Trophoblast cell (in vitro differentiated cells and primary cell): ENCODE measurements at places on chromosomes 6 and 20.
A peak's percentile ranks its signal among the peaks of the same experiment; 100 is the strongest.

DNA sequence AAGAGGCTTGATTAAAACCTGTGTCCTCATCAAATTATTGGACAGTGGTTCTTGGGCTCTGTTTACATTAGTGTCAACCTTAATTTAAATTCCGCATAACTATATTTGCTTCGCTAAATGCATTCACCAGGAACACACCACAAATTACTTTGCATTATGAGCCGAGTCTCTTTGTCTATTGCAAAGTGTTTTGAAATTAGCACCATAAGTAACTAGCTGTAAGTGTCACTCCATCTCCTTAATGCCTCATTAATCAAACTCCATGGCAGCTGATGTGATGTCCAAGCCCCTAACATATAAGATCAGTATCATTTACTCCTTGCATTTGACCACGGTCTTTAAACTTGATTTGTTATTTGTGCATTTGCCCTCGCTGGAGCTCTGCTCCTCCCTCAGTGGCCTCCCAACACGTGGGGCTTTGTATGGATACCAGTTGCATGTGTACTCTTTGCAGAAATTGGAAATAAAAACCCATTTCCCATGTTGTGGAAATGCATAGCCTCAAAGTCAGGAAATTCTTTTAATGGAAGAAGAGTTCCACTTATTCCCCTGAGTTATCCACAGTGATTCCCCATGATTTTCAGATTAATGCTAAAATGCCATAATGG is 24.6 kb downstream of the FOXA2 start:
- no peak for DNase-seq

GRCh38 chr6:69084746-69085335 is 449.8 kb downstream of the ADGRB3 start:
- peak; percentile 64 for DNase-seq

GRCh38 chr6:118511930-118512715 is 36.0 kb upstream of the PLN start:
- DNase-seq: no peak

GRCh38 chr6:152685819-152686218 is 11.9 kb upstream of the MYCT1 start:
- DNase-seq: no peak
